ENCODE measurements at places on chromosomes 6 and 20. TPM values are rescaled to one million over a fixed set of nuclear protein-coding genes. Genes with fewer than 3 reads are reported as not detected.

The CCN6 gene
- total RNA-seq: not detected

The MARCKS gene
- 25.7 TPM for total RNA-seq

The NMBR gene
- total RNA-seq: not detected

The HTR1E gene
- total RNA-seq: not detected

The GJA1 gene
- 1.1 TPM for total RNA-seq

The FOXA2 gene
- 0.10 TPM for total RNA-seq

The NR2E1 gene
- not detected for total RNA-seq

The SLC25A27 gene
- total RNA-seq: 10.7 TPM

The BHLHE23 gene
- total RNA-seq: not detected

The OR2J3 gene
- not detected for total RNA-seq

The TINAG gene
- not detected for total RNA-seq

The RIMS4 gene
- 0.05 TPM for total RNA-seq

The PTK6 gene
- total RNA-seq: 6.7 TPM

The ADISSP gene
- total RNA-seq: 99.4 TPM

The GJA10 gene
- not detected for total RNA-seq

The LY6G5B gene
- 15.4 TPM for total RNA-seq

The IRAK1BP1 gene
- 5.4 TPM for total RNA-seq

The BTNL2 gene
- not detected for total RNA-seq

The GNMT gene
- total RNA-seq: 0.57 TPM

The KHDC1L gene
- total RNA-seq: 5.4 TPM

The BCL2L1 gene
- total RNA-seq: 226 TPM

The NANP gene
- total RNA-seq: 7.3 TPM

The HLA-DPB1 gene
- total RNA-seq: 1.5 TPM

The CD93 gene
- 0.07 TPM for total RNA-seq

The PARD6B gene
- 41.3 TPM for total RNA-seq

The SPATS1 gene
- total RNA-seq: not detected

The GPLD1 gene
- 2.1 TPM for total RNA-seq

The TCP11 gene
- total RNA-seq: not detected

The TFAP2D gene
- total RNA-seq: not detected

The ILRUN gene
- 51.9 TPM for total RNA-seq

The BANF2 gene
- not detected for total RNA-seq

The FGD2 gene
- 0.10 TPM for total RNA-seq

The OGFRL1 gene
- 10.3 TPM for total RNA-seq

The GSTA4 gene
- total RNA-seq: 2.2 TPM

The OR10C1 gene
- not detected for total RNA-seq

The GABRR2 gene
- 0.57 TPM for total RNA-seq

The WFDC2 gene
- total RNA-seq: 1.1 TPM

The PPP1R14C gene
- 7.8 TPM for total RNA-seq

The QKI gene
- 35.3 TPM for total RNA-seq

The RCAN2 gene
- total RNA-seq: 0.57 TPM

The RWDD2A gene
- 3.6 TPM for total RNA-seq

The PLG gene
- total RNA-seq: 0.69 TPM

The PTGIS gene
- 0.25 TPM for total RNA-seq

The TRIM31 gene
- not detected for total RNA-seq

The TMEM200A gene
- total RNA-seq: 22.9 TPM

The GRM1 gene
- total RNA-seq: not detected

The VSTM2L gene
- total RNA-seq: 0.69 TPM

The FUT9 gene
- total RNA-seq: not detected
